ENCODE measurements at places on chromosomes 5 and 9.

DNA sequence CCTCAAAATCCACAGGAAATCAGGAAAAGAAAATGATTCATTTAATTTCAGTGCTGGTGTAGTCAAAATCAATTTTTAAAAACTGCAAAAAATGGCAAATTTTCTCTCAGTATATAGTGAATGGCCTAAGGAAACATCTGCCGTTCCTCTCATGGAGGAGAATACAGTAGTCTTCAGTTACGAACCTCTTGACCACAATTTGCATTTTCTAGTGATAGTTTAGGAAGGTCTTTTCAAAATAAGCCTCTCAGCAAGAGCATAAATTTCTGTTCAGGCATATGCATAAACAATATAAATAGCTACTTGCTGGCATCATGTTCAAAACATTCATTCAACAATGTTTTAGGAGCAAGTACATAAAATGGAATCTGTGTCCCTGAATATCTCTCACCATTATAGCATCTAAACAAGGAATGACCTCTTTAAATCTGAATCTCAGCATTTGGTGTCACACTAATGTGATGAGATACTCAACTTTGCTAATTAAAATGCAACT, 33.5 kb downstream of the HAPLN1 start:
- DNase-seq, result no peak

- DNase-seq, result peak; percentile 51
These were observed 381 bp downstream of the MED22 start for GRCh38 chr9:133347515-133347984.

DNA sequence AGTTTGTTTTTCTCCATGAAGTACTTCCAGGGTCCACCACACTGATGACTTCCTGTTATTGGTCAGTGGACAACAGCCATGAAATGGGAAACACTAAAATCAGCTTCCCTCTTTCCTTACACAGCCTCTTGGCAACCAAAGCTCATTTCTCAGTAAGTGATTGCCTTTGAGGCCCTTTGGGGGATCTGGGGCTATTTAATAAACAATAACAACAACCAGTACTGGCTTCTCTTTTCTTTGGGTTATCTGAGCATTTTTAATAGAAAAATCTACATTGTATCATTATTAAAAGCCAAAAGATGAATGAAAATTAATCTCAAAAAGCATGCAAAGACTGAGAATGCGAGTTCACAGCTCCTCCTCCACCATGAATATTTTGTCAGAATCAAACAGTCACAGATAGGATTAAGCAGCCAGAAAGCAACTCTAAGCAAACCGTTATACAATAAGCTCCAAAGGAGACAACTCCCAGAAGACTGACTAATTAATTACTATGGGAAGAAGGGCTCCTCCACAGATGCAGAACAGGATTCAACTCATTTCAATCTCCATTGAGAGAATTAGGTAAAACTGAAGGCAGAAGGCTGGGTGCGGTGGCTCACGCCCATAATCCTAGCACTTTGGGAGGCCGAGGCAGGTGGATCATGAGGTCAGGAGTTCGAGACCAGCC, 68.3 kb downstream of the SERINC5 start:
- DNase-seq, result peak; percentile 53

- no peak for DNase-seq
These were observed 334.7 kb upstream of the PIK3R1 start for GRCh38 chr5:67880876-67881275.

DNA sequence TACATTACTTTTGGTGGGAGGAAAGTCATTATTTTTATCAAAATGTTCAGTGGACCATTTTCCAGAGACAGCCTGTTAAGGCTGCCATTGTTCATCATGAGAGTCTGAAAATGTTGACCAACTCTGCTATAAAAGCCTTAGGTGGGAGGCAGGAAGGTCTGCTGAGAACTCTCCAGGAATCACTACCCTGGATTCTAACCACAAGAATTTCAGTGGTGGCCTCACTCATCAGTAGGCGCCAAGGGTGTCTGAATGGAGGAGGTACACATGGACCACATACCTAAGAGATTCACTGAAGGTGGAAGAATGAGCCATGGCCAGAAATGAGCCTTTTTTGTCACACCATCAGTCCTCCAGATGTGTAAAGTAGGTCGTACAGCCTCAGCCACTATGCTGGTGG, 21.0 kb upstream of the TLX3 start:
- DNase-seq, result no peak

GRCh38 chr5:168128557-168128956, 162.9 kb upstream of the WWC1 start:
- DNase-seq, result no peak

DNA sequence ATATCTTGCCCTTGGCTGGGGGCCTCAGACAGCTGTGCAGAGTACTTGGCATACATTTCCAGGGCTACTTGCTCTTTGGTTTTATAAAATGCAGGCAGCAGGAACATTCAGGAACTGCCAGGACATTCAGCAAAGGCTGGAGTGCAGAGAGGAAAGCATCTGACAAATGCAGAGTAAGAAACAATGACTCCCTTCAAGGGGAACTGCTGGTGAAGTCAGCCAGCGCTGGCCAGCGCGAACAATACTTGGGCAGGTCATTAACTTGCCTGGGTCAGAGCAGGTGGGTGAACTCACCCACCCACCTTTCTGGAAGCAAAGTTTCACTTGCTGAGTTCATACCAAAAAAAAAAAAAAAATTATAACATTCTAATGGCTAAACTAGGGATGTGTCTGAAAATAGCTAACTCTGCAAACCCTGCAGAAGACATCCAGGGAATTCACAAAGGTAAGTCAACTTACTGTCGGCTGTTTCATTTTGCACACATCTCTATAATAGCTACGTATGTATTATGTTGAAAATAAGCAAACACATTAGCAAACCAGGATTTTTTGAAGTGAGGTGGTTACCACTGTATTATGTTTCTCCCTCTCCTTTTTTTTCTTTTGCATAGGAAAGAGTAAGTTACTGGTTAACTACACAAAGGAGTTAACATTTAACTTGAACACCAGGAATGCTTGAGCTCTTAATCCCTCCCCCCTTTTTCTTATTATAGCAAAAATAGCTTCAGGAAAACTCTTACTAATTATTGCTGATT, 152.2 kb downstream of the GLIS3 start:
- DNase-seq, result no peak

All from A673 (cell line).